ENCODE measurements at places on chromosomes 12 and 14.
A peak's percentile ranks its signal among the peaks of the same experiment; 100 is the strongest.

DNA sequence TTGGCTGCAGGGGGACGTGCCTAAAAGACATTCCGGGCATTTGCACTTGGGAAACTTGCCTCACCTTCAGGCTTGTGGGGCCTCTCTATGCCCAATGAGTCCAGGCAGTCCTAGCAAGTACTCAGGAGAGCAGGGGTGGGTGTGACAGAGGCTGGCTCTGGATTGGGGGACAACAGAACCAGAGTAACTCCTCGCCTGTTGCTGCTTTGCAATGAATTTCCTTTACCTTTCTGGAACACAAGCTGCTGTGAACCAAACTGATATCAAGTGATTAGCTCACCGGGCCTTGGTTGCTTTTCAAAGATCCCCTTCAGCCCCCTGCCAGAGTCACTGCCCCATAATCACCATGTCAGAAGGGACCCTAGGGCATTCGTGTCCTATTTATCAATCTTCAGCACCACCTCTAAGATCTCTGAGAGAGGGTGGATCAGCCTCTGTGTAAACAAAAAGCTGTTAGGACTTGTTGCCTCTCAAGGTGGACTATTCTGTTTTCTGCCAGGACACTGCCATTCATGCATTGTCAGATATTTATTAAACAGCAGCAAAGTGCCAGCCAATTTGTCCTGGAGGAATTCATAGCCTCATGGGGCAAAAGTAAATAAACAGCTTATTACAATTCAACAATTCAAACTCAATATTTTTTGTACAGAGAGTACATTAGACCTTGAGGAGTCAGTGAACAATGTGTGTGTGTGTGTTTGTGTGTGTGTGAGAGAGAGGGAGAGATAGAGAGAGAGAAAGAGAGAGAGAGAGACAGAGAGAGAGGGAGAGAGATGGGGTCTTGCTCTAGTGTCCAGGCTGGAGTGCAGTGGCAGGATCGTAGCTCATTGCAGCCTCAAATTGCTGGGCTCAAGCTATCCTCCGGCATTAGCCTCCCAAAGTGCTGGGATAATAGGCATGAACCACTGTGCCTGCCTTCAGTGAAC lies 11.3 kb downstream of the NFATC4 start:
- no peak for DNase-seq

- DNase-seq = peak; percentile 57
Observed at GRCh38 chr12:31589904-31590641, 863 bp downstream of the DENND5B start.

DNA sequence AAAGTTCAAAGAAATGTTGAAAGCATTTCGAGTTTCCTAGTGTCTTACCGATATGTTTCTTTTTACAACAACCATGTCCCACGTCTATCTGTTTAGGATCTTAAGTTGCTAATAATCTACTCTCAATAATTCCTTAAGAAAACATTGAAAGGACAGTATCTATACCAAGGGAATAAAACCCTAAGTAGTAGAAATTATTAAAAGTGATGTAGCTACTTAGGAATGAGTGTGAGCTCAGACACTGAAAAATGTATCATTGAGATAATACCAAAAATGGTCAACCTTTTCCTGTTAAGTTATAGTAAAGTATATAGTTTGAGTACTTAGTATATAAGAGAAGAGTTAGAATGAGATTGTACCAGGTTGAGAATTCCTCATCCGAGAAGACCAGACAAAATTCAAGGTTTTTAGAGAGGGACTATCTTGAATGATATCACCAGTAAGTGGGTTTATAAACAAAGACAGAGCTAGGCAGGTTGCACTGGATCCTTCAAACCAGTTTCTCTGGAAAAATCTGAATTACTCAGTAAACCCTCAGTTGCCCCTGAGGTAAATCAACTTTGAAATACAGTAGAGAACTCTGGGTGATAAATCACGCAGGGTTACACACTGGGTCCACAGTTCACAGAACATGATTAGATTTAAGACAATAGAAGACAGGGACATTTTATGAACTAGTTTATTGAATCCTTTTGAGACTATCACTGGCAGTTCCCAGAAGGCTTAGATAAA lies 96.8 kb downstream of the ERGIC2 start:
- DNase-seq = no peak

DNA sequence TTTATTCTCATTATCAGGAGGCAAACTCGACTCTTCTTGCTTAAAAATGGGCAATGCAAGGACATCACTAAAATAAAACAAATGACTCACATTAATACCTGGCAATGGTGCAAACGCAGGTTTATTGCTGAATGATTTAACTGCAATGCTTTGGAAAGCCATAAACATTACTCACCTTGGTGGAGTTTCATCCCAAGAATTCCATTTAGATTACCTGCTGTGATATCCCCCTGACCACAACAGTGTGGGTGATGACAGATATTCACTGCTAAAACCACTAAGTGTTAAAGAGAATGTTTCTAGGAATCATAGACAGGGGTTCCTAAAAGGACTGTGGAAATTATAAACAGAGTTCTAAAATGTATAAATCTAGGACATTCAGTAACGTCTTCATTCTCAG lies 35.3 kb upstream of the CSRNP2 start:
- no peak for DNase-seq

DNA sequence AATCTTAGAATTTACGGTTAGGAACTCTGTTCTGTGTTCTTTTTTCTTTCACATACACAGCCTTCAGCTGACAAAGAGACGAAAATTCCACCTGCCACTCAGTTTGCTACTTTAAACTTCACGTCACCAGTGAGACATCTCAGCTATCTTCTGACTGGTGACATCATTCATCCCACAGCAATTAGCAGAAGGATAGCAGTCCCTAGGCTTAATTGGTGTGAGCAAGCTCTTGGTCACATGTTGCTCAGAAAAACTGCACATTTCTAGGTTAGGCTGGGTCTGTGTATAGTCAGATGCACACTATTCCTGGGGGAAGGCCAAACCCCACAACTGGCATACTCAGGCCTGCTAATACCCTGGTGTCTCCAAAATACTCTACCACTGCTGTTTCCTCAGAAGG lies 23.9 kb downstream of the SLC7A7 start:
- DNase-seq = no peak

GRCh38 chr14:76426161-76426696 lies 50.3 kb downstream of the ESRRB start:
- no peak for DNase-seq

- DNase-seq = no peak
Observed at GRCh38 chr14:94575730-94576585, 5.3 kb upstream of the SERPINA5 start.

GRCh38 chr12:114580306-114580705 lies 103.7 kb downstream of the TBX3 start:
- no peak for DNase-seq

DNA sequence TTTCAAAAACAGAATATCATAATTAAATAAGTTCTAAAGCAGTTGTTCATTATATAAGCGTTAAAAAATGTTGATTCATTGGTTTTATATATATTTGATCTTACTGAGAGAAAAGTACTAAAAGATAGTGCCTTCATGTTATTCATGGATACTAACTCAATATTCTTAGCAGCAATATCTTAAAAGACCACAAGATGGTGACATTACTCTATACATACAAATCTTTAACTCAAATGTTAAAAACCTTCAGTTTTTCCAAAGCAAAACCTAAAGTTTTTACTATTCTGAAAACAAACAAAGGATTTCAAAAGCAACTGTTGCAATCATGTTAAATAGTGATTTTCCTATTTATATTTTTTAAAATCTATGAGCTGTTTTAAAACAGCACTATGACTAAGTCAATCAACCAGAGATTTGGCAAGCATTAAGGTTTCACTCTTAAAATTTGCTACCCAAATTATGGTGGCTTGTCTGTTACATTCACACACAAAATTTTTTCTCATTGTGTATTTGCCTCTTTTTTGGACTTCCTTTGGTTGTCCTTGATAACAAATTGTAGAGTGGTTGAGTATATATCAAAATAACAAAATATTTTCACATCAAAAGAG lies 50.1 kb upstream of the RERGL start:
- DNase-seq = no peak

- no peak for DNase-seq
Observed at GRCh38 chr12:3869865-3870264, 3.3 kb downstream of the PARP11 start.

DNA sequence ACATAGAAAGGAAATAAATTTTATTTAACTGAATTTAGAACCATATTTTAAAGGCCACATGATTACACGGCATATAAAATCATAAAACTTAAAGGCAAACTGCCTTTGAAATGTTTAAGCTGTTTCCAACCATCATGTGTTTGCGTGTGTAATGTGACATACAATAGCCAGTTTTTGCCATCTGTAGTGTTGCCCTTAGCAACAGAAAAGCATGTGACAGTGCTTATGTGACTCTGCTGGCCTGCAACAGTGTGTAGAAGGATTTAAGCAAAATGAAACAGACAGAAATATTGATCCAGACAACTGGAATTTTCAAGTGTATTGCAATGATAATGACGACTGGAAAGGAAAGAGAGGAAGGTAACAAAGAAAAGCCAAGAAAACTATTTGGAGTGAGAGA lies 49.5 kb downstream of the TSPAN19 start:
- DNase-seq = no peak
